ENCODE measurements at places on chromosomes 4 and X. TPM values are rescaled to one million over a fixed set of nuclear protein-coding genes. Genes with fewer than 3 reads are reported as not detected.

CPE gene
- 2.1 TPM for total RNA-seq

GUCY1B1 gene
- 1.1 TPM for total RNA-seq

HERC6 gene
- 5.2 TPM for total RNA-seq

ABLIM2 gene
- 2.3 TPM for total RNA-seq

LINC00632 gene
- total RNA-seq: 45.1 TPM

MAGEA4 gene
- not detected for total RNA-seq

MXD4 gene
- total RNA-seq: 8.6 TPM

CLDN34 gene
- not detected for total RNA-seq

PSAPL1 gene
- not detected for total RNA-seq
